ENCODE measurements at places on chromosomes 5 and 9. TPM values are rescaled to one million over a fixed set of nuclear protein-coding genes. Genes with fewer than 3 reads are reported as not detected.

MAT2B gene
- 41.2 TPM for total RNA-seq

LHX3 gene
- 0.10 TPM for total RNA-seq

CPLANE1 gene
- 21.4 TPM for total RNA-seq

LIX1 gene
- 27.4 TPM for total RNA-seq

LCN10 gene
- not detected for total RNA-seq

OTULINL gene
- 11.4 TPM for total RNA-seq

PKD2L2 gene
- total RNA-seq = not detected

MYMK gene
- not detected for total RNA-seq

CYSRT1 gene
- 1.5 TPM for total RNA-seq

STK32A gene
- 2.0 TPM for total RNA-seq

CAAP1 gene
- total RNA-seq = 20.2 TPM

TNFAIP8 gene
- total RNA-seq = 11.8 TPM

WHRN gene
- 13.3 TPM for total RNA-seq

ZBTB26 gene
- total RNA-seq = 11.3 TPM

ABO gene
- total RNA-seq = 3.7 TPM

PKN3 gene
- 6.9 TPM for total RNA-seq

SFXN1 gene
- 84.3 TPM for total RNA-seq

PAEP gene
- total RNA-seq = not detected

DOCK8 gene
- total RNA-seq = 18.6 TPM

SREK1IP1 gene
- 31.0 TPM for total RNA-seq

FST gene
- total RNA-seq = 7.6 TPM

NIM1K gene
- 0.43 TPM for total RNA-seq
